ENCODE measurements at places on chromosomes 4 and X.
A peak's percentile ranks its signal among the peaks of the same experiment; 100 is the strongest.

GRCh38 chr4:148090029-148090428 is 352.2 kb downstream of the NR3C2 start:
- peak; percentile 75 for DNase-seq

DNA sequence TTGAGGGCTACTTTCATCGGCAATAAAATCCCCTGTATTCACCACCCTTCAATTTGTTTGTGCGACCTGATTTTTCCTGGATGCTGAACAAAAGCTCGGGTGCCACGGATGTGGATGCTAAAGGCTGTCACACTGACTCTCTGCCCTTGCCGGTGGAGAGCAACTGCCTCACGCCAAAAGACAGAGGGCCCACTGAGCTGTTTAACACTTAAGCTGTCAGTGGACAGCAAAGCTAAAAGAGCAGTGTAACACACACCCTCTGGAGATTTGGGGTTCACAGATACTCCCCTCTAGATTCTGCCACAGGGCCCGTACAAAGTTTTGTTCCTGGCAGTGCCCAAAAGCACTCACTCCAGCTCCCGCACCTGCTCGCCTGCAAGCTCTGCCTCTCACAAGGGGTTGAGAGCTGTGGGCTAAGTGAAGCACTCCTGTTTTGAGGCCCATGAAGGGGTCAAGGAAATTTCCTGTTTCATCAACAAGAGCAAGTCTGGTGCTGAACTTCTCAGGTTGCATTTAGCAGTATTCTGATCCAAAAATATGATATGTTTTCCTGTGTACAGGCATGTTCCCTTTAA is 1571.9 kb downstream of the ADGRL3 start:
- DNase-seq = no peak

DNA sequence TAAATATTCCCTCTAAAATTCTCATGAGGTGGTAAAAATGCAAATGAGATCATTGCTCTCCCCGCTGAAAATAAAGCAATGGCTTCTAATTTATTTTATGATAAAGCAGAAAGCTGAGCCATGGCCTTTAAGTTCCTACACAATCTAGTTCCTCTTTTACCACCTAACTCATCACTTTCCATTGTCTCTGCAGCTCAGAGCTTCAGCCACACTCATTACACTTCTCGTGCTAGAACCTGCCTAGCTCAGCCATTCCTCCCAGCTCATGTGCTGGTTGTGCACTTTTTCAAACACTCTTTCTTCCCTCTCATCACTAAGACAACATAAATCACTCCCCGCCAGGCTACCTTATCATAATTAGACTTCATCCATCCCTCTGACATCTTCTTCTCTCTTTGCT is 1112.1 kb upstream of the PRKX start:
- DNase-seq = no peak

DNA sequence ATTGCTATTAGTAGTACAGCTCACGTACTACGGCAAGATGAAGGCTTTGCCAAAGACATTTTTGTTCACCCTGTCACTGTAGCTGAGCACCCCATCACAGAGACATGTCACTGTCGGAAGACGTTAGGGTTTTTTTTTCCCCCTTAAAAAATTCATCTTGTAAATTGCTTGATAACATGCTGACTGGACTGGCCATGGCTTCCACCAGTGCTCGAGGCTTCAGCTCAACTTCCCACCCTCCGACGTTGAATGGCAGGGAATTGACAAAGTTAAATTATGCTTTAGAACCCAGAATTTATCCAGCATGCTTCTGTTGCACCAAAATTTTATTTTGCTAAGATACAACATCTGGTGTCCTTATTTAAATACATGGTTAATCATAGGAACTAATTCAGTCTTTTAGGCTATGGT is 707 bp upstream of the OTUD4 start:
- DNase-seq = no peak

DNA sequence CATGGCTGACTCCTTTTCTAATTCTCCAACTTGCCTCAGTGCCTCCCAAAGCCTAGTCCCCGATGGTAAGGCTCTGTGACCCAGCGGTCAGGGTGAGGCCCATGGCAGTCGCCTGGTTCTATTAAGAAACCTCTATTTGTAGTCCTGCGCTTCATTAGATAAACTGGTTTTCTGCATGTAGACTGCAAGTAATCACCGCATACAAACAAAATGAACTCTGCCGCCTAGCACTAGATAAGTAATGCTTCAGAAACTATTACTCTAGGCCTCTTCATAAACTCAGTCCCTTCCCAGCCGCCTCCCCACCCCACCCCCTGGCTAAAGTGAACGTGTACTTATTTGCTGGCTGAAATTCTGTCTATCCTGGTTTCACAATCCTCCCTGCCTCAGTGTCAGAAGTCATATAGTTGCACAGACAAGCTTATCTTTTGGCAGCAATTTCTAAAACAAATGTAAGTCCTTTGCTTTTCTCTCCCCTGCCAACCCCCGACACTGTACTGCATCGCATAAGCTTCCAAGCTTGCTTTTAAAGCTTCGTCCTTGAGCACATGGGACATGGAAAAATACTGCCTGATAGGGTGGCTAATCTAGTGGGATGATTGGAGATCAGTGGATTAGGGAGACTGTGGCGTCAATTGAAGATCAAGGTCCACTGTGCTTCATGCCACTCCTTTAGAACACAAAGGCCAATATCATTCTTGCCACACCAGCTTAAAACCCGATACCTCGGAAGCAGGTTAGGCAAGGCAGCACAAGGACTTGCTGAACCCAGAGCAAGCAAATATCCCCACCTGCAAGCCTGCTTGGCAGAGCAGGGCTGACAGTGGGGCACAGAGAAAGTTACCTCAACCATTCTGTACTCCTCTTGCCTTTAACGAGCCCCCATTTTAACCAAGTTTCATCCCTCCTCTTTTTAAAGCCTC is 125.8 kb downstream of the IRF2 start:
- DNase-seq = no peak

DNA sequence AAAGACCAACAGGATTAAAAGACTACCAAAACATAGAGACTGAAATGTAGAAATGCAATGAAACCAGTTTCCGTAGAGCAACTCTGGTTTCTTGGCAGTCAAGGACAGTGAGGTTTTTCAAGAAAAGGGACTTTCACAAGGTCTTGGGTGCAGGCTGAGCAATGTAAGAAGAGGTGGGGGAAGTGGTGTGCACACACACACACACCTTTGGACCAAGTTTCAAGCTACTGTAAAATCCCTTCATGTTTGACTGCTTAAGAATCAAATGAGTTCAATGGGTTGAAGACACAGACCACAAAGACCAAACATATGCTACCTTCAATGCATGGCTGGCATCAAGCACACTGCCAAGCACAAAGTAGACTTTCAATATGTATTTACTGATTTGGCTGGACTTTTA is 17.8 kb upstream of the MCF2 start:
- no peak for DNase-seq

GRCh38 chrX:10106806-10107205 is 50.0 kb upstream of the CLCN4 start:
- no peak for DNase-seq

DNA sequence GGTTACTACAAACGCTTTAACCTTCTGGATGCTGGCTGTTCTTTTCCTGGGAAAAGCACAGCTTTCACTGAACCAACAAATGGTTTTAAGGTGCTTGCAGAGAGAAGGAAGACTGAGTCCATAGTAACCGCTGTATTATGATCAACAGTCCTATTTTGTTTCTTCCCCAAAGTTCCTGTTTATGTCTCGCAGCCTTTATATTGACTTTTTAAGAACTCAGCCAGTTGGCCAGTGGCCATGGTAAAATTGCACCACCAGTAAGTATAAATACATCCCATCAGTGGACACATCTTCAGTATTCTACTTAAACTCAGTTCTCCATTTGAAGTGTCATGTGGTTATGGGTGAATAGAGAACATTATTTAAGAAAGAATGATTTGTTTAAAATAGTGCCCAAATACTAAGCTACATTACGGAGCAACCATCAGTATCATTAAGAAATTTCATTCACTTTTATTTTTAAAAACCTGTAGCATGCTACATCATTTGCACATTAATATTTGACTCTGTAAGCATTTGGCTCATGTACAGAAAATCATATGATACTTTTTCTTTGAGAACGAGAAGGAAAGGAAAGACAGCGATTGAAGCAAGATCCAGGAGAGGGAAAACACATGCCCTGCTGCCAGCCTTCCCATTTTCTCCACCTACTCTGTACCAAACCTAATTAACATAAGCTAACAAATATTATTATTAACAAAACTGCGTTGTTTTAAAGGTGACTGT is 287.0 kb downstream of the ARHGAP24 start:
- DNase-seq = no peak

DNA sequence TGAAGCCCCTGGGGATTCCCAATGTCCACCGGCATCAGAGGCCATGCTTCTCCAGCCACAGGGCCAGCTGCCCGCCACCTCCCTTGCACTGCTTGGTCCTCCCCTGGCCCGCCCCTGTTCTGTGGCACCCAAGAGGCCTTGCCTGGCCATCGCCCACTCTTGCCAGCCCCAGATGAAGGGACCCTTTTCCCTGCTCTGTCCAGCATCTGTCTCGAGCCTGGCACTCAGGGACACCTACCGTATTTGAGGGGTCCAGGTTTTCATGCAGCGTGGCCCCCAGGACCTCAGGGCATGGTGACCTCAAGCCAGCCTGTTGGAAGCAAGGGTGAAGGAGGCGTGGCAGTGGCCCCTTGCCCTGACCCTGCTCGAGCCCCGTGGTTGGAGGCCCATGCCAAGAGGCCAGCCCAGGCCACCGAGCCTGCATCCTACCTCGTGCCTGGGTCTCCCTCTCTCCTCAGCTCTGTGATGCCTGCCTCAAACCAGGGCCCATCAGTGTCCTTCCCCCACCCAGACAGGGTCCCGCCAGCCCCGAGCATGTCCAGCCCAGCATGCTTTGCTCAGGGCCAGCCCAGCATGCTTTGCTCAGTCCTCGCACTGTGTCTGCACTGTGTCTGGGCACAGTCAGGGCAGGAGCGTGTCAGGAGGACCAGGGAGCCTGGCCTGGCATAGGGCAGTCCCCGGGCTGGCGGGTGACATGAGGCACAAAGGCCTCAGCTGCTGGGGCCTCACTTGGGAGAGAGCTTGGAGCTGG is 14.3 kb upstream of the FGFR3 start:
- no peak for DNase-seq
